ENCODE measurements at places on chromosomes 6 and 20.

DNA sequence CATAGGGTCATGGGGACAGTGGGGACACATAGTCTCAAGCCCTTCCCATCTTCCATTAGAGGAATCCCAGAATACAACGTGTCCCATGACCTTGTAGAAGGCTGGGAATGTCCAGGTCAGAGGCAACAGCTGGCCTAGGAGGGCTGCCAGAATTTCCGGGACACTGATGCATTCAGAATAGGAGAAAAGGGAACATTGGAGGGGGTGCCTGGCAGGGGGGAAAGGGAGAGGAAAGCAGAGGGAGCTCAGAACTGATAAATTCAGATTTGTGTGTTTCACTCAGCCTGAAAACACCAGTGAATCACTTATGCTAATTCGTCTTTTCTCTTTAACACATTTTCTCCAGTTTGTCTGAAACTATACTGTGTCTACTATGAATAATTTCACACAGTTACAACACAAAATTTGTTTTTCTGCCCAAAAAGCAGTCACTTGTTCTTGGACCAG lies 35.5 kb upstream of the BMP2 start:
- DNase-seq = no peak

- DNase-seq = peak; percentile 86
Observed at GRCh38 chr6:11613858-11614257, 76.3 kb downstream of the TMEM170B start.

- peak; percentile 70 for DNase-seq
Observed at GRCh38 chr20:58342104-58342945, 32.8 kb downstream of the RAB22A start.

DNA sequence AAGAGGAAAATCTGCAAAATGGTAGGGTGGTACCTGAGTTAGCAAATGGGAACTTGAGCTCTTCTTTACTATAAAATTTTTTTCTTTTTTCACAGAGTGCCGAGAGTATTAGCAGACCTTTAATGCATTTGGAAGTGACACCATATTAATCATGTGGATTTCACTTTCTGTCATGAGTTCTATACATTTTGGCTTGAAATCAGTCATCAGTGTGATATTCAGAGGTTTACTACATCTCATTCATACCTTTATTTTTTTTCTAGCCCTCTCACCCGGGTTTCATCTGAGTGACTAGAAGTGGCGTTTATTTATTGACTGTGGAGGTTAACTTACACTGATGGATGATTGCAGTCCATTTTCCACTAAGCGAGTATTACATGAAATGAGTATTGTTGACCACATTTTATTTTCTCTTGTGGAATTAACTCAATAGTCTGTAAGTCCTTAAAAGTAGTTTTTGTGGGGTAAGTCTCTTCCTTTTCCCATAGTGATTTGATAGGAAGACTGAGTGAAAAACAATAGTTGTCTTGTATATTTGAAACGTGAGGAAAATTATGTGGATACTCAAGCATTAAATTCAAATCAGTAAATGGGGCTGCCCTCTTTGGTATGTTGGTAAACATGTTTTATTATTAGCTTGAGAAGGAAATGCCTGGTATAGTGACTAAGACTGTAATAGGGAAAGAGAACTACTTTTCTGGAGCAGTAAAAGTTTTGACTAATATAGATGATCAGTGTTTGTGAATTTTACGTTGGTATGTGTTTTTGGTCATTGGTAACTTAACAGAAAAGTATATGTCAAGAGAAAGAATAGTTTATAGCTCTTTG lies 55.5 kb downstream of the JARID2 start:
- DNase-seq = no peak

GRCh38 chr20:63804308-63804636 lies 26.8 kb downstream of the ZBTB46 start:
- no peak for DNase-seq
